ENCODE measurements at places on chromosomes 6 and 20.

GRCh38 chr6:147678253-147678652, 169.8 kb downstream of the SAMD5 start:
- no peak for DNase-seq

DNA sequence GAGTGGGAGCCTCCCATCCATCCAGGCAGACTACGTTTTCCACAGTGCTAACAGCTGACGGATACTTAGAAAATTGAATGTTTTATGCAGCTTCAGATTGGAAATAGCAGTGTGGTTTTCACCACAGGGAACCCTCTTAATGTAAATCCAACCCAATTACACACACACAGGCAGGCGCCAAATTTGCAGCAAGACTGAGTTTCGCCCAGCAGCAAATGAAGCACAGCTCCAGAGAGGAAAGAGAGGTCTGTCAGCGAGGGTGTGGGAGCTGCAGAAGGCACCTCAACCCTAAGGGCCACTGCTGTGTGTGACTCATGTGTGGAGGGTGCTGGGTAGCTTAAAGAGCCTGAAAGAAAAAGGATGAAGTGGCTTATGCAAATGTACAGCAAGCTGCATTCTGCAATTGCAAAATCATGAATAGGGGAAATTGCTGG, 365.7 kb downstream of the MAFB start:
- no peak for DNase-seq

GRCh38 chr6:132140189-132140588, 189.0 kb upstream of the CCN2 start:
- DNase-seq: no peak

- no peak for DNase-seq
Observed at GRCh38 chr6:37943436-37944058, 124.0 kb downstream of the ZFAND3 start.

DNA sequence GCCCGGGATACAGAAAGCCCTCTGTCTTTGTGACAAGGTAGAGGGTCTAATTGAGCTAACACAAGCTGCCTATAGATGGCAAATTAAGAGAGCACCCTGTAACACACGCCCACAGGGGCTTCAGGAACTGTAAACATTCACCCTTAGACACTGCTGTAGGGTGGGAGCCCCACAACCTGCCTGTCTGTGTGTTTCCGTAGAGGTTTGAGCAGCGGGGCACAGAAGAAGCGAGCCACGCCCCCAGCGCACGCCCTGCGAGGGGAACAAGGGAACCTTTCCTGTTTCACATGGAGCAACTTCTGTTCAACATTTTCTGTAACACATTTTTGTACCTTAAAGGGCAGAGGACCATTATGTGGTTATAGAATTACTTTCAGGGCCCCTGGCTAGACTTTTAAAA, 231.7 kb upstream of the EXOC2 start:
- no peak for DNase-seq

GRCh38 chr20:62772103-62772611, 24.1 kb upstream of the MRGBP start:
- DNase-seq: no peak

GRCh38 chr6:169034516-169035167, 219.0 kb downstream of the THBS2 start:
- no peak for DNase-seq

- DNase-seq: no peak
Observed at GRCh38 chr6:19613678-19614077, 223.5 kb upstream of the ID4 start.

- no peak for DNase-seq
Observed at GRCh38 chr6:53139841-53140413, 8.7 kb downstream of the GCM1 start.

DNA sequence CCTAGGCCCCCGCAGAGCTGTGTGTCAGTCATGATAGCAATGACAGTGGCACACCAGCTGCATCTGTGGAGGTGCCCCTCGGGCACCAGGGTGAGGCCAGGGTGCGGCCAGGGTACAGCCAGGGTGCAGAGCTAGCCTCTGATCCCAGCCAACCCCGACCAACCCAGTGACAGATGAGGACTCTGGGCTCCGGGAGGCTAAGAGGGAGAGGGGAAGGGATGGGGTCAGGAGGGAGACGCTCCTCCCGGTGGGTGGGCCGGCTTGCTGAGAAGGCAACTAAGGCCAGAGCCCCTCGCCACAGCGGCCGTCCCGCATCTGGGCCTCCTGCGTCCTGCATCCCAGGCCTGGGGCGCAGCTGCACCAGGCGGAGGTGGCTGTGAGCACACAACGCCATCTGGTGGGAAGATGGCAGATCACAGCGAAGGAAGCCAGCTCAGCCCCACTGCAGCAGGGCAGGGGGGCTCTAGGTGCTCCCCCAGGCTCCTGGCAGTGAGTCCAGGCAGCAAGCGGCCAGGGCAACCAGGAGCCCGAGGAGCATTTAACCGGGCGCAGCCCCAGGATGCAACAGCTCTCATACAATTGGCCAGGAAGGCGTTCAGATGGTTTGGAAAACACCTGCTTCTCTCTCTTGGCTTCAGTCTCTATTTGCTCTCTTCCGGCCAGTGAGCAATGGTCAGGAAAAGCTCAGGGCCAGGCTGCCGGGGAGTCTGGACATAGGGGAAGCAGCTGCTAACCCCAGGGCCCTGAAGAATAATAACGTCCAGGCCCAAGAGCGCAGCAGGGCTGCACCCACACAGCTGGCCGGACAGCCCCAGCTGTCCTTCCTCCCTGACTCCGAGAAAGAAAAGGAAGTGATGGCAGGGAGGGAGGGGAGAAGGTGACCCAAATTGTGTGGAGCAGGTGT, 169.4 kb downstream of the TAF4 start:
- peak; percentile 4 for DNase-seq

DNA sequence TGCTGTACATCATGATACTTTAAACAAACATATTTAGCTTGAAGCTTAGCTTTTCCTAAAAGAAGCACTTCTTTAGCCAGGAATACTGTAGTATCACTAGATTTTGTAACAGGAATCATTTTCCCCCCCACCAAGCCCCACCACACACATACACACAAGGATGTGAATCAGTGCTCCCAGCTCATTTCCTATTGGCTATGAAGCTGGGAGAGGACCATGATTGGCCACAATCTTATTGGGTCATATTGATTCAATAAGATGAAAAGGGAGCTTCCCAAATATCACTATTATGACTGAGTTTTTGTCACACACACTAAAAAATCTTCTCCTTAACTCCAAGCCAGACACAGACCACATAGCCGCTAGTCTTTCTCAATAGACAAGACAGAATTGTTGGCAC, 140.5 kb upstream of the TNFAIP3 start:
- no peak for DNase-seq

- DNase-seq: no peak
Observed at GRCh38 chr20:23162887-23163286, 76.8 kb upstream of the CD93 start.

DNA sequence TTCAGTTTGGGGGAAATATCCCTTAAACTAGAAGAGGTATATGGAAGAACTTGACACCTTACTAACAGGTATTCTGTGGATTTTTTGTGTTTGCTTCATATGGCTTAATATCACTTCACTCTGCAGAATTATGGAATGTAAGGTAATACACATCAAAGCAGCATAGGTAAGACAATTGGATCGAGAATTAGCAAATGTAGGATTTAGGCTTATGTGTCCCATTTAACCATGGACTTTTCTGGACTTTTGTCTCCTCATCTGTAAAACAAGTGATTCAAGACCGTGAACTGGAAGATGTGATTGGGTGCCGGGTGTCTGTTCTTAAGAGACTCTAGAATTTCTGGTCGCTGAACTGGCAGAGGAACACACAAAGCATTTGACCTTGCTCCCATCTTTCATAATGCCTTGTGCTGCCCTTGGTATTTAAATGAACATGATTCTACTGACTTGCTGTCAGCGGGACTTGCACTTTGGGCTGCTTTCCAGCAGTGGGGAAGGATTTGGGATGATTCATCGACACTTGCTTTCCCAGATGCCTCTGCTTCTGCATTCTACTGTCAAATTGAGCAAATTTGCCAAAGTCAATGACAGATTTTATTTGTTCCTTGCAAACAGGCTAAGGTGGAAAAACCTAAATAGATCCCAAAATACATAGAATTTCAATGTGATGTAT, 199.8 kb downstream of the PLCB1 start:
- DNase-seq: no peak
